Bone marrow (tissue), 2 donors: ENCODE measurements at places on chromosomes 2 and 18.
A peak's percentile ranks its signal among the peaks of the same experiment; 100 is the strongest.

DNA sequence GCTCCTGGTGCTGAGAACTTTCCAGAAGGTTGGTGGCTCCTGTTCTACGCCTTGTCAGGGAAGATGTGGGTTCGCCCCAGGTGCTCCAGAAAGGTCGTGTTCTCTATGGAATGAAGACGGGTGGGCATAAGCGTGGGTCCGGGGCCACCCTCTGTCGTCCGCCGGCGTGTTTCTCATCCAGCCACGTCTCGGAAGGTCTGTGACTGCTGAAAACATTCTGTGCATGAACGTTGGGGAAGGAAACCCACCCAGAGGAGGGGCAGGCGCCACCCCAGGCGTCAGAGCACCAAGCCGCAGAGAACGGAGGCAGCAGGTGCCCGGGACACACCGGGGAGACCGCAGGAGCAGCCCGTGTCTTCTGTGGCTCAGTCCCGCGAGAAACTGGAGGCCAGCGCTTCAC lies 118.2 kb downstream of the RTP5 start:
- DNase-seq = no peak

DNA sequence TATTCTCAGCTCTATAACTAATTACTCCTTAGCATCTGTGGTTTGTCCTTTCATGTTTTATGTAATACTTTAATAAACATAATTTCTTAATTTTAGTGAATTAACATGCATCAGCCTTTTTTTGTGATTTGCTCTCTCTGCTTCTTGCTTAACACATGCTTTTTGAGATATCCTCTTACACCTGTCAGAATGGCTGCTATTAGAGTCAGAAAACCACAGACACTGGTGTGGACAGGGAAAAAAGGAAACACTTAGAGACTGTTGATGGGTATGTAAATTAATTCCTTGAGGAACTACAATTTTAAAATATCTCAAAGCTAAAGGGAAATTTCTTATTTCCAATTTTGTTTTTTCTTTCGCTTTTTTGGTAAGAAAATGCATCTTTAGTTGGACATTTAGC lies 549.0 kb downstream of the ZNF804A start:
- DNase-seq = no peak

GRCh38 chr2:62760555-62760954 lies 55.0 kb downstream of the EHBP1 start:
- DNase-seq = no peak

- DNase-seq = no peak
Measured at GRCh38 chr2:188766471-188766856, 207.7 kb upstream of the COL3A1 start.

- no peak for DNase-seq
Measured at GRCh38 chr2:226910384-226910783, 74.5 kb downstream of the RHBDD1 start.

DNA sequence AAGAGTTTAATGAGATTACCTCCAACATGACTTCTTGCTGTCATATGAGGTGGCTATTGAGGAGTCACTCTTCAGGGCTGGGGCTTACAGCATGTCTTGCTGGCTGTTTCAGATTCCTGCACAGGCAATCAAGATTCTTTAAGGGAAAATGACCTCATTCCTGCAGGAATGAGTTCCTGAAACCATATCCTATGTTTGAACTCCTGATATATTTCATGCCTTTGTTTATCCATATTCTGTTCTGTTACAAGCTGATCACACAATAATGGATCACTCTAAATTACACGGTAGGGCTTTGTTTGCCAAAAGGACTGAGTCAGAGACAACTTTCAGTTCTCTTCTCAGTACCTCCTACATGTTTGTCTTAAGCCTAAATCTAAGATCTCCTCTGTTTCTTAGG lies 879.8 kb upstream of the PIK3C3 start:
- no peak for DNase-seq

DNA sequence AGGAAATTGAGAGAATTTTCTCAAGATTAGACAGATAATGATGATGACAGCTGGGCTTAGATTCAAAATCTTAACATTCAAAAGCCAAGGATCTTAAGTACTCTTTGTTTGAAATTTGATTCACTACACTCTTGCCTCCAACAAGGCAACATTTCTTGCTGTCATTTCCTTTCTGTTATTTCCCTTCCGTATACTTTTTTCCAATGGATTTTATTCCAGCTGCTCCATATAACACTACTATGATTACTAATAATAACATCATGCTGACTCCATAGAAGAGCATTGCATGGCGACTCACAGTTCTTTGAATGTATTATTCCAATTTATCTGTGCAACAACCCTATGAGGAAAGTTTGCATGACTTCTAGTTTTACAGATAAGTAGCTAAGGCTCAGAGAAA lies 33.9 kb upstream of the CCDC102B start:
- no peak for DNase-seq

- DNase-seq = no peak
Measured at GRCh38 chr2:240725671-240726070, 34.0 kb downstream of the AQP12A start.

DNA sequence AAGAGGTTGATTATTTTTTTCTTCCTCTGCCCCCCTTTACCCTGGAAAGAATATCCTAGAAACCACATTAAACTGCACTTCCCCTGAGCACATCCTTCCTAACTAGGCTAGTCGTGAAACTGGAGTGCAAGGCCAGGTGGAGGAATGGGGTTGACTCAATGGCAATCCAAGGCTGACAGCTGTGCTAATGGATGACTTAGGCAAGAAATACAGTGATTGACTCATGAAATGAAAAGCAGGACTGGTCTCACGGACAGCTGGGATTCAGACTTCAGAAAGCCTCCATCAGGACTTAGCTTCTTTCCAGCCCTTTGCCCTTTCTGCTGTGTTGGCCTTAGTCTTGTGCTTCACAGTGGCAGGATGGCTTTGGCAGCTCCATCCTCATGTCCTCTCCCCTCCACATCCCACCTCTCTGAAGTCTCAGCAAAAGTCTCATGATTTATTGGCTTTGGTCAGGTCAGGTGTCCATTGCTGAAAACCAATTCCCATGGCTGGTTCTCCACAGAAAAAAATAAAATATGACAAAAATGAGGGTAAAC lies 33.8 kb downstream of the INSIG2 start:
- DNase-seq = no peak

DNA sequence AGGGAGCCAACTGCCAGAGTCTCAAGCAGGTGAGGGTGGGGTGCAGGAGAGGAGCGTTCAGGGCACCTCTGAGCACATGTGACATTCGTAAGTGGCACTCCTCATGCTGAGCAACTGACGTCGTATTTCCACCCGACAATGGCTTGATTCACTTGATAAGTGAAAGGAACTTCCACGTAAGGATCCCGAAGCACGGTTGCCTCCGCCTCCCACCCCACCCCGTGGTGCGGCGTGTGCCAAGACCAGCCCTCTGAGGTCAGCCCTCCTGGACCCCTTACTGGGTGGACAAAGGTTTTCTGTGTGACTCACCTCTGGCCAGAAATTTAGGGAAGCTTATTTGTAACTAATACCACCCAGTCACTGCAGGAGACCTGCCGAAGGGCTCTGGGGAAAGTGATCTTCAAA lies 59.9 kb downstream of the AGAP1 start:
- no peak for DNase-seq

DNA sequence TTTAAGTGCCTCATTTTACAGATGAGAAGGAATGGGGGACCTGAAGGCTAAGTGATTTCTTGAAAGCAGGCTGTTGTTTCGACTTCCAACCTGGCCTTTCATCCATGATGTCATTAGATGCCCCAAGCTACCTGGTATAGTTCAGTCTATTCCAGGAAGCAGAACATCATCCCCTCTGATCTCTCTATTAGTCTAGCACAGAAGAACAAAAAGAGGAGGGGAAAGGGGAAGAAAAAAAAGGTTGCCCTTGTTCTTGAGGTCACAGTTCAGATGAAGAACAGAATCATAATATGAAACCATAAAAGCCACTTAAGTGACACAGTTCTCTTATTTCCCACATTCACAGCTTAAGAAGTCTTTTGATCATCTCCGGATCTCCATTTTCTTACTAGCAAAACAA lies 386.2 kb upstream of the HNRNPA3 start:
- no peak for DNase-seq

GRCh38 chr18:34838669-34839068 lies 128.6 kb downstream of the DTNA start:
- no peak for DNase-seq

DNA sequence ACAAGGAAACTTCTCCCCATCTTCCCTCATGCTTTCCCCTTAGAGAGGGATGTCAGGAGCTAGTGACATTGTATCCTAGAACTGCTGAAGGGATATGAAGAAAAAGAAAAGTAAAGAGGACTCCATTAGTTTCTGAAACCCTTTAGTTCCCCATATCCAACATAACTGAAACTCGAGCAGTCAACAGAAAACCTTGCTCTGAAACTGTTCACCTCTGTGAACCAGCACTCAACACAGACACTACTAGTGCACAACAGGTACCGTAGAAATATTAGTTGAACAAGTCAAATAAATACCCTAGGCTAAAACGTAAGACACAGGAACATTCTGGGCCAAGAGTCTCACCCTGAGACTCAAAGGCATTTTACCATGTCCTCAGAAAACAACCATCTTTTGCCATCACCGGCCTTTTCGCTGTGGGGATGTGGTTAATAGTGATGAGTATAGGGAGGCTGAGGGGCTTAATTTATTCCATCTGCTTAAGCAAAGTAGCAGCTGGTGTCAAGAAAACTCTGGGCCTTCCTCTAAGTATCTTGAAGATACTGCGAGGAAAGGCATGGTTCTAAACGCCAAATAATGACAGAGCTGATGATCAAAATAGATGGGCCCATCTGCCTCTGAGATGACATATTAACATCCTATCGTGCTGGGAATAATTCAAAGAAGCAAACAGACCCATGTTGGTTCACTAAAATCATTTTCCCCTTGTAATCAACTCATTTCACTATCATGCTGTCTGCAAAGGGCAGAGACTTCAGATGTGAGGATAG lies 156.8 kb downstream of the STK39 start:
- no peak for DNase-seq

GRCh38 chr2:1784986-1785617 lies 40.8 kb upstream of the PXDN start:
- DNase-seq = no peak

GRCh38 chr2:148899638-148900318 lies 24.8 kb downstream of the KIF5C start:
- no peak for DNase-seq

DNA sequence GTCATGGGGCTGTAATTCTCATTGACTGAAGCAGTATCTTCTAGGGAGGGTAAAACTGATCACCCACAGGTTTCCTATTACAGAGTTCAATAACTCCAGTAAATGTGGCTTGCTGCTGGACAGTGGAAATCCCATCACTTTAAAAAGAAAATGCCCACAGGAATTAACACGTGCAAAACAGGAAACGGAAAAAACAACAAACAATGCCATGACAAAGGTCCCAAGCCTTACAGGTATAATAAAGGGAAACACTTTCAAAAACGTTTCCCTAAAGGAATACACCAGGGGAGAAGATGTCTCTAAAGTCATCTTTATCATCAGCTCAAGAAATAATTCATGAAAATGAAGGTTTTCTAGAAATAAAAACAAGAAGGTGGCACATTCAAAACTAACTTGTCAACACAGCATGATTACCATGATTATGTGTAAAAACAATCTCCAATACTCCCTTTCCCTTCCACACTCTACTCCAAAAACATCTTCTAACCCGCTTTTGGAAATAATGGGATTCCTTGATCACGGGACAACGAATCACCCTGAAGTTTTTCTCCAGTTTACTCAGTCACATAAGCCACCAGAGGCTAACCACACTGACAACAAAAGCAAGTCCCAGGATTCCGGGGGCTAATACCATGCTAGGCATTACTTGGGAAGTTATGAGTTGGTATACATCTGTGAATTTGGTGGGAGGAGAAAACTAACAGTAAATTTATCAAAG lies 167.9 kb downstream of the TCF4 start:
- DNase-seq = peak; percentile 32

DNA sequence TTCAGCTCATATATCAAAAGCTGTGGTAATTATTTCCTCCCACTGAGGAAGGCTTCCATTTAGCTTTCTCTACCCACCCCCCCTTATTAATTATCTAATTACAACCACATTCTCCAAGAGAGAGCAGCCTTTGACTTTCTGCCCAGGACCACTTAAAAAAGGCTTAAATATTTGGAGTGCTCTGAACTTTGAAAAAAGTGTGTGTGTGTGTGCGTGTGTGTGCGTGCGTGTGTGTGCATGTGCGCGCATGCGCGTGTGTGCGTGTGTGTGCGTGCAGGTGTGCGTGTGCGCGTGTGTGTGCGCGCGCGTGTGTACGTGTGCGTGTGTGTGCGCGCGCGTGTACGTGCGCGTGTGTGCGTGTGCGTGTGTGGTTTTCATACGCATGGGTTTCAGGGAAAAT lies 57.8 kb downstream of the TWIST2 start:
- no peak for DNase-seq

DNA sequence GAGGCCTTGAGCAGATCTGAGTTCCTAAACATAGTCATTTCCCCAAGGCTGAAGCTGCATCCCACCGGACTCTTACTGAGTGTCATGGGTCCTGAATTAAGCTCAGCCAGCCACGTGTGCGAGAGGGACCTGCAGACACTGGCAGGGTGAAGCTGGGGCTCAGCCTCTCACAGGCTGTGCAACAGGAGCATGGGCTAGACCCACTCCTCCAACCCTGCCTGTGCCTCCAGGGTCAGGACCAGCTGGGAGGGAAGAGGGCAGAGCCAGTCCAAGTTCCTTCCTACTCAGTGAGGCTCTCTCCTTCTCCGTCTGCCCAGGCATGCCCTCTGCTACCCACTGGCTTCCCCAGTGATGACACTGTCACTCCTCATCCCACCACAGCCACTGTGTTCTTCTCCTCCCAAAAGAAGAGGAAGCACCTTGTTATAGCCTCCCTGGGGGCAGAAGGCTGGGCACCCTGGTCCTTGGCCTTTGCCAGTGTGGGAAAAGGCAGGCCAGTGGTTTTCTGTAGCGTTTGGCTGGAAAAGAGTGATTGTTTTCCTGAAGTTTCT lies 78.9 kb downstream of the KCNF1 start:
- no peak for DNase-seq

- no peak for DNase-seq
Measured at GRCh38 chr2:55010915-55011314, 39.3 kb downstream of the RTN4 start.

DNA sequence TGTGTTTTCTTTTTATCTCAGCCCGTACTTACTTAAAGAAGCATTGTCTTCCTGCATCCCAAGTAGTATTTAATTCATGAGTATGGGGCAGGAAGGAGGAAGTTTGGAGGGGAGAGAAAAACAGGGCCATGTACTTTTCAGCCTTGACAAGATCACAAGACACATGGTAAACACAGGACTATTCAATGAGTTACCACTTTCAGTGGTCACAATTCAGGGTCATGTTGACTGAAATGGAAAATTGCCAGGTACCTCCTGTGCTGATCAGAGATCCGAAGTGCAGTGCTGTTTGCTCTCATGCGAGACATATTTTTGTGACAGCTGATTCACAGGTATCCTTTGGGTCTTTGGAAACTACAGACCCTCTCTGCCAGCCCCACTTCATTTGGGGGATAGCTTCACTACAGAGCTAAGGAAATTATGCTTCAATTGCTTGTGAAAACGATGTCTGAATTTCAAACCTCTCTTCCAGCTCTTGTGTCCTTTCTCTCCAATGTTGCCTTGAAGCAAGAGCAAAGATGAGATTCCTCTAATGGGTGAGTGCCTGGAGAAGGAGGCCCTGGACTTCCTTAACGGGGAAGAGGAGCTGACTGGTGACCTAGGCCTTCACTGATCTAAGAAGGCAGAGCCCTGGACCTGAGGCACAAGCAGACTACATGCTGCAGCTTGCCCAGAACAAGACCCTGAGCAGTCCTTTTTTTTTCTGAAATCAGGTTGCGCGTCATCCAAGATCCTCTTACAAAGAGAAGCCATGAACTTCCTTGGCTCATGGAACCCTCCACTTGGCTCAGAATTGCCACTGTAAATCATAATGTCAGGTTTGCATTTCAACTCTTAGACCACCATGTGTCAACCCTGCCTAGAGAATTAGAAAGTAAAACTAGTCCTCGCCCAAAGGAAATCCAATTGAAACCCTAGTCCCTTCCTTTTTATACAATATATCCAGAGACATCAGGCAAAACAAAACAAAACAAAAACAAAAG lies 44.1 kb downstream of the EVA1A start:
- no peak for DNase-seq
